Adrenal gland (tissue), 19 donors: ENCODE measurements at places on chromosomes 6 and 20. TPM values are rescaled to one million over a fixed set of nuclear protein-coding genes. Genes with fewer than 3 reads are reported as not detected.

AGPAT1 gene
- total RNA-seq = 74.3 TPM

XKR7 gene
- total RNA-seq = not detected

- DNase-seq = no peak
Measured at GRCh38 chr20:15900443-15900842, 672.8 kb downstream of the KIF16B start.

GRCh38 chr6:21678990-21679389 is 85.4 kb downstream of the SOX4 start:
- no peak for DNase-seq

DNA sequence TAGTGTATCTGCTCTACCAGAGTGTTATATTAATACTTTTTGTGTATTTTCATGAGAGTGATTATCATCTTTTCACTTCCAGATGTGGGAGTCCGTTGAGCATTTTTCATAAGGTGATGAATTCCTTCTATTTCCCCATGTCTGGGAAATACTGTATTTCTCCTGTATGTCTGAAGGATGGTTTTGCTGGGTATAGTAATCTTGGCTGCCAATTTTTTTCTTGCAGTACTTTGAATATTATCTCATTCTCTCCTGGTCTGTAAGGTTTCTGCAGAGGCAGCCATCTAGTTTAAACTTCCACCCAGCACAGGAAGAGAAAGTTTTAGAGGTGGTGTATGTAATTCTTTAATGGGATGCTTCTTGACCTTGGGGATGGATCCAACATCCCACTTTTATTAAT is 15.4 kb upstream of the DYNLRB1 start:
- no peak for DNase-seq

- no peak for DNase-seq
Measured at GRCh38 chr6:21185861-21186478, 407.6 kb upstream of the SOX4 start.

GRCh38 chr20:32912688-32913087 is 54.0 kb downstream of the EFCAB8 start:
- DNase-seq = no peak

ADGB gene
- total RNA-seq = not detected

DNA sequence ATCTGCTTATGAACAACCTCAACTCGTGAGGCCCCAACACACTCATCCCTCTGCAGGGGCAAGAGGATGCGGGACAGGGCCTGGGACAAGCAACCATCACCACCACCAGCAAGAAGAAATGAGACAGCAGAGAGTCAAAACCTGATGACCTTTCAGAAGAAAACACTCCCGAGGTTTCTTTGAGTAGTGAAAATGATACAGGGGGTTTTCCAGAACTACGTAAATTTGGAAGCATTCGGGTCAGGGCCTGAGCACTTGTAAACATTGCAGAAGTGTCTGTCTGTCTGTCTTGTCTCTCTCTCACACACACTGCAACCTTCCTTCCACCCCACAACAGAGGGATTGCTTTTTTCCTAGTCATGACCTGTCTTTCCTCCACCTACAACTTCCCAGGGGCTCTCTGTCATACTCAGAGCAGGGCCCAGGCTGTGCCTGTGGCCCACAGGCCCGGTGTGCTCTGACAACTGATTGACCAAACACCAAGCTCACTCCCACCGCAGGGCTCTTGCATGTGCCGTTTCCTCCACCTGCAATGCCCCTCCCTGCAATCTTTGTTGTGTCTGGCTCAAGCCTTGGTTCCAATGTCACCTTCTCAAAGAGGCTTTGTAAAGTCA is 90.9 kb downstream of the BMP7 start:
- DNase-seq = no peak
